Stimulated activated CD4-positive, alpha-beta T cell treated with anti-CD3 and anti-CD28 coated beads, TNF-alpha, amount 100 ng/mL, for 24 hours (primary cell): ENCODE measurements at places on chromosomes 12 and 14.

GRCh38 chr12:119659289-119659897 lies 8.5 kb upstream of the PRKAB1 start:
- peak; percentile 34 for DNase-seq

DNA sequence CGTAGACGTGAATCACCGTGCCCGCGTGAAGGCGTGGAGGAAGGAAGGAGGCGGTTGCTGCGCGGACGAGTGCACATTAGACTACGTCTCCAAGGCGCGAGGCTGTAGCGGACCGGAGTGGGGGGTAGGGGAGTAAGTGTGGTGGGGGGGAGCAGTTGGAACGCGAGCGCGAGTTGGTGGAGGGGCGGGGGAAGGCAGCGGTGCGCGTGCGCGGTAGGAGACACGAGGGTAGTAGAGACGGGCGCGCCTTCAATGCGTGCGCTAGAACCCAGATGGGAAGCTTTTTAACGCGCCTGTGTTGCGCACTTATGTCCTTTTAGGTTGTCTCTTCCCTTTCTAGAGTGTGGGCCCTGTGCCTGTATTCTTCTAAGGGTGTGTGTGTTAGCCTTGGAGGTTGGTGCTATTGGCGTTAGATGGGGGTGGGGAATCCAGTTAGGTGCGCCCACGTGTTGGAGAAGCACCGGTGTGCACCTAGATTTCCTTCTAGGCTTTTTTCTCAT lies 604 bp downstream of the EIF4B start:
- peak; percentile 71 for DNase-seq

DNA sequence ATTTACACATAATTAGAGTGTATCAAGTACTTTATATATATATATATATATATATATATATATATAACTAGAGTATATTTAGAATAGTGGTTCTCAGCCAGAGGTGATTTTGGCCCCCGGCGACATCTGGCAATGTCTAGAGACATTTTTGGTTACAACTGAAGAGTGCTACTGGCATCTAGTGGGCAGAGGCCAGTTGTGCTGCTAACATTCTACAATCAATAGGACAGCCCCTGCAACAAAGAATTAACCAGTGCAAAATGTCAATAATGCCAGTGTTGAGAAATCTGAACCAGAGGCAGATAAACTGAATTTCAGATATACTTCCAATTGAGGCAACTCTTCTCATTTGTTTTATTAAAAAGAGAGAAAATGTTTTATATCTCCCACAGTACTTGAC lies 8.9 kb downstream of the GTF2A1 start:
- no peak for DNase-seq

DNA sequence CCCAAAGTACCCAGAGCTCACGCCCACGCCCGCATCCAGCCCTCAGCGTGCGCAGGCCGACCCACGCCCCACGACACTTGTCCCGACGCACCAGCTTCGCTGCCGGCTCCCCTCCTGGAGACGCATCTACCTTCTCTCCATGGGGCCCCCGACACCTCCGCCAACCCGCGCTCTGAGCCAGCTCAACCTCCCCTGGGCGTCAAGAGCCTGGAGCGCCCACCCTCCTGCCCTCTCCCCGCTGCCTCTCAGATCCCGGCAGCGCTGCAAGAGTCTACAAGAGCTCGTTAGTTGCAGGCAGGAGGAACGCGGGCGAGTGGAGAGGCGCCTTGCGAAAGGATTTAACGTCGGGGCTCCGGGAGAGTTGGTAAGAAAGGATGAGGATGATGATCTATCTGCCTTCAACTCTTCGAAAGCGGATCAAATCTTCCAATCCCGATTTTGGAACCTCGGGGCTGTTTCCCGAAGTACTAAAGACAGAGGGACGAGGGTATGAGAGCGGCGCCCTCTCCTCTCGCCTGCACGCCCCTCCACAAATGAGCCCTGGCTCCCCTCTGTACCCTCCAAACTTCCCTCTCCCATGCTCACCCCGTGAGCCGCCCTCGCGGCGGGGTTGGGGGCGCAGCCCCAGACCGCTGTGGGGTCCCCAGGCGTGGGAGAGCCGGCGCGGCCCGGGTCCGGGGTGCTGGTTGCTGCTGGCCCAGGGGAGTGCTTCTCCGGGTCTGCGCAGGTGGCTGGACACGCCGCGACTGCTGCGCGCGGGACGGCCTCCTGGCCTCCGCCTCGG lies 979 bp downstream of the LTBP2 start:
- DNase-seq = no peak

- no peak for DNase-seq
Measured at GRCh38 chr12:51493281-51493680, 68.7 kb downstream of the SLC4A8 start.

GRCh38 chr12:103816663-103817062 lies 24.4 kb downstream of the NT5DC3 start:
- DNase-seq = no peak

GRCh38 chr12:93336291-93336741 lies 41.4 kb upstream of the NUDT4 start:
- no peak for DNase-seq

DNA sequence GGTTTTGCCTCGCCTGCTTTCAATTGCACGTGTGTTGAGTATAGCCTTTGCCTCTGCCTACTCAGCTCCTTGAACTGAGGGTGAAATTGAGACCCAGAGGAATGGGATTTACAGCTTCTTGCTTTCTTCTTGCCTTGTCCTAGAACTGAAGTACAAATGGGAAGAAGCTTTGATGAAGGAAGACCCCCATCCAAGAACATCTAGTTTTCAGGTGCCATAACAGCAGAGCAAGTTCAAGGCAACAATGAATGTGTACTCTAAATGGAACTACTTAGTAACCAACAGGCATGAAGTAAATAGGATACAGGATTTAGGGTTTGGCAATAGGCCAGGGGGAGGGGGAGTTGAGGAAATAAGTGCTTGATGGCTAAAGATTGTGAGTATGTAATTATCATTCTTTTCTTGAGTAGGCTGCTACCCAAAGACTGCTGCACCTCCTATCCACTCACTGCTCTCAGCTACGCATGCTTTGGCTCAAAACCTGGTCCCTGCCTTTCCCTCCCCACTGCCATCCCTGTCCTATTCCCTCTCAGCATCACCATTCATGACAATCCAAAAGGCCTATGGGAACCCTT lies 2.1 kb downstream of the GPX2 start:
- no peak for DNase-seq

DNA sequence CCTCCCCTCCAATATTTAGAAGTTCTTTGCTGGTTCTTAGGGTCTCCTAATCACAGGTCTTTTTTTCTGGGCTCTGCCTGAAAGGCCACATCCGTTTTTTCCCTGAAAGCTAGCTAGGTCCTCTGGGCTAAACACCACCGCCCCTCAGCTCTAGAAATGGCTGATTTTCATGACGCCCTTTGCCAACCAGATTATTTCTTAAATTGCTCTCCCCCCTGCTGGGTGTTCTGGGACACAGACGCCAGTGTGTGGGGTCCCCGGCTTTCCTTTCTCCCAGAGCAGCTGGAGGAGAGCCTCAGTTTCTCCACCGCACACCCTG lies 45.3 kb upstream of the ATP23 start:
- DNase-seq = no peak

- no peak for DNase-seq
Measured at GRCh38 chr14:105015242-105015641, 5.6 kb downstream of the CDCA4 start.

- no peak for DNase-seq
Measured at GRCh38 chr14:91295276-91295845, 50.9 kb upstream of the GPR68 start.

DNA sequence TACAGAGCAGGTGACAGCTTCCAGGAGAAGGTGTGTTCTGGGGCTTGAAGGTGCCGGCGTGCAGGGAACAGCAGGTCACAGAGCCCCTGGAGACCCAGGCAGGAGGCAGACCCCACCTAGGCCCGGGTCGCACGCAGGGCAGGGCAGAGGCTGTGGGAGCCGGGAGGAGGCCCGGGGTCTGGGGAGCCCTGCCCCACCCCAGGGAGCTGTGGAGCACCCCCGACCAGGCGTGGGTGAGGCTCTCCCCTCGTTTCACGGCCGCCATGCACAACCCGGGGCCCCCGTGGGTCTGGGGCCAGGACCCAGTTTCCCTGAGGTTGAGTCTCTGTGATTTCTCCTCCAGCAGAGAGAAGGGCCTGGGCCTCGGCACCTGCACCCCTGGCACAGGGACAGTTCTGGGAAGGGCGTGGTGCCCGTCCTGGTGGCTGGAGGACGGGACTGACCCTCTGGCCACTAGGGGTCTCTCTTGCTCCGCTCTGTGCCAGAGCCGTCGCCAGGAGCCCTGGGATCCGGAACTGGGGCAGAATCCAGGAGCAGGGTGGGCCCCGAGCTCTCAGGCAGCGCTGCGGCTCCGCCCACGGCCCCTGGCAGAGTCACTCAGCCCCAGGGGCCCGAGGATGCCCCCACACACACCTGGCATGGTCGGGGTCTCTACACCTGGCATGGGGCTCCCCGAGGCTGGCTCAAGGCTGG lies 75.2 kb upstream of the FBRSL1 start:
- DNase-seq = peak; percentile 59

DNA sequence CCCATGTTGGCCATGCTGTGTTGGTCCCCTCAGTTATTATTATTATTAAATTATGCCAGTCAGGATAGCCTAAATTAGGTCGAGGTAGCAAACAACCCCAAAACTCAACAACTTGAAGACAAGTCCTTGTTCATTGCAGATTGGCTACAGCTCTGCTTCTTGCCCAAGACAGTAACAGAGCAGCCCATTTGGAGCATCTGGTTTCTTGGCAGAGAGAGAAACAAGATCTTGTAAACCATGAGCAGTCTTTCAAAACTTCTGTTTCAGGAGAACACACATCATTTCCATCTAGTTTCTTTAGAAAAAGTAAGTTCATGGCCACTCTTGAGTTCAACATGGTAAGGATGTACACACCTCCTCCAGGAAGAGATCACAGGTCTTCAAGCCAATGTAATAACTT lies 52.3 kb downstream of the E2F7 start:
- DNase-seq = no peak

GRCh38 chr14:81776531-81776930 lies 242.9 kb upstream of the SEL1L start:
- DNase-seq = no peak

GRCh38 chr14:75370416-75371205 lies 57.2 kb upstream of the JDP2 start:
- no peak for DNase-seq

DNA sequence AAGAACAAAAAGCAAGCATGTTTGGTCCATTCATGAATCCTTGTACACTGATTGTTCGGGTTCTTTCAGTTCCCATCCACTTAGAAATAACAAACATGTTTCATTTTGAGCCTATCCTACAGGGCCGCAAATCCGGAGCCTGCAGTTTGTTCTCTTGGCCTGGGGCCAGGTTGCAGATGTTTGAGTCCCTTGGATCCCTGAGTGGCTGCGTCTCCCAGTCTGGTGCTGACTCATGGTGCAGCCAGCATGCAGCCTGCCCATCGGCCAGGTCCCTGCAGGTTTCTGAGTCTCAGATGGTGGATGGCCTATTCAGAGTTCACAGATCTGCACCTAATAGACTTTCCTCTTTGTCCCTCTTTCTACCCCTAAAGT lies 1.9 kb upstream of the DYNC1H1 start:
- DNase-seq = no peak

DNA sequence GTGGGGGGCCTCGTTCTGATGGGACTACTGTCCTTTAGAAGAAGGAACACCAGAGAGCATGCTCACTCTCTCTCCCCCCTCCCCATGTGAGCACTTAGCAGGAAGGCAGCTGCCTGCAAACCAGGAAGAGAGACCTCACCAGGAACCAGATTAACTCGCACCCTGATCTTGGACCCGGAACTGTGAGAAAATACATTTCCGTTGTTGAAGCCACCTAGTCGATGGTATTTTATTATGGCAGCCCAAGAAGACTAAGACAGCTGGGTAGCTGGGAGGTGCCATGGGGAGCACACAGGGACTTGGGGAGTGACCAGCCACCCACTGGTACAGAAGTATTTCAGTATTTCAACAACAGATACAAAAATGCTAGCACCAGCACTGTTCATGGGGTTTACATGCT lies 59.0 kb downstream of the VCPKMT start:
- no peak for DNase-seq

DNA sequence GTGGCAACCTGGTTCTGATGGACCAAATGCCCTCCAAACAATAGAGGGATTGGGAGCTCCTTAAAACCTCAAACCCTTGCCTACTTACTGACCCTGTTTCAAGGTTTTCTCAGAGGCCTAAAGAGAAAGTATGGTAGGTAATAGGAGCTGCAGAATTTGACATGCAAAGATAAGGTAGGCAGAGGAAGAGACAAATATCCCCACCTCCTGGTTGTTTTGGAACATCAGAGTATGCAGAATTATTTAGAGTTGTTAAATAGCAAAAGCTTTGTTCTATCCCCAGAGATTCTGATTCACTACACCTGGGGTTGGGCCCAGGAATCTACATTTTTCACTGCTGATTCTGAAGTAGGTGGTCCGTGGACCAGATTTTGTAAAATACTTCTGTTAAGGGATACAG lies 421.2 kb downstream of the SOX5 start:
- no peak for DNase-seq

- DNase-seq = no peak
Measured at GRCh38 chr12:28108599-28108998, 81.7 kb upstream of the CCDC91 start.

DNA sequence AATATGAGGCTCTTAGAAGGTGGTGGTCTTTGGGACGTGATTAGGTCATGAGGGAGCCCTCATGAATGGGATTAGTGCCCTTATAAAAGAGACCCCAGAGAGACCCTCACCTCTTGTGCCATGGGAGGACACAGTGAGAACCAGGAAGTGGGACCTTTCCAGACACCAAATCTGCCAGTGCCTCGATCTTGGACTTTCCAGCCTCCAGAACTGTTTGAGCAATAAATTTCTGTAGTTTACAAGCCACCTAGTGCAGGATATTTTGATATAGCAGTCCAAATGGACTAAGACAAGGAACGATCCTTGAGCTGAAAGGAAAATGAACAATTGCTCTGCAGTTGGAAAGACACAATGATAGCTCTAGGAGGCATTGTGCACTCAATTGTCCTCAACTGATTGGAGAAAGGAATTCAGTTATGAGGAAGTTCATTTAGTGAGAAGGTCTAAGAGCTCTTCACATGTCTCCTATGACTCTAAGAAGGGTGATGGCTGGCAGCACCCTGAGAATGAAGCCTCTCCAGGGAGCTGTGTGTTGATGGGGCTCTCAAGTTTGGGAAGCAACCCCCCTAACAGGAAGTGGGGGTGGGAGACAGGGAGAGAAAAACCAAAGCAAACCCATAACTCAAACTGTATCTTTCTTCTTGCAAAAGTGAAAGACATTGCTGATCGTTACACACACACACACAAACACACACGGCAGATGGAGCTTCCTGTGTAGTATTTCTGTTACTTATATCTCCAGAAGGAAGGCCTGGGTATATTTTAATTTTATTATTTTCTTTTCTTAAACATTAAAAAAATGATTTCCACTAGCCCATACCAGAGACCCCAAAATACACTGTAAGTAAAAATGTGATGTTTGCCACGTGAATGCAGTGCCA lies 21.0 kb downstream of the CHST11 start:
- no peak for DNase-seq

DNA sequence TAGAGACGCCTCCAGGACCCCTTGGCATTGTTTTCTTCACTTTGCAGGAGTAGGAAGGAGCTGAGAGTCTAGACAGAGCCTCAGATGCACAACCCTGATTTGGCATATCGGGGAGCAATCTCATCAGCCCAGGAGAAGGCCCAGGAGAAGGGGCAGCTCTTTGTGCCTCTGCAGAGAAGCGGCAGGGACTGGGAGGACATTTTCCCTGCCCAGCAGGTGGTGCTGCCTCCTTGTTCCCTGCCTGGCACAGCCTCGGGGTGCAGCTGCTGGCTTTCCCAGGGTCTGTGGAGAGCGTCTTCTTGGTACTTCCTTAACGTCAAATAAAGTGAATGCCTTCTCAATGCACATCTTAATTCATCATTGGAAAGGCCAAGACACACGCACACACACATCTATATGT lies 419.5 kb downstream of the TMEM121 start:
- DNase-seq = peak; percentile 7

GRCh38 chr14:68854421-68854820 lies 61.6 kb upstream of the ZFP36L1 start:
- DNase-seq = no peak
